Adrenal gland (tissue), 19 donors: ENCODE measurements at places on chromosomes 12 and 14. TPM values are rescaled to one million over a fixed set of nuclear protein-coding genes. Genes with fewer than 3 reads are reported as not detected.

Gene ARHGAP9
- 1.3 TPM for total RNA-seq

Gene PARP2
- total RNA-seq, result 17.1 TPM

Gene TAMALIN
- total RNA-seq, result 16.8 TPM

DNA sequence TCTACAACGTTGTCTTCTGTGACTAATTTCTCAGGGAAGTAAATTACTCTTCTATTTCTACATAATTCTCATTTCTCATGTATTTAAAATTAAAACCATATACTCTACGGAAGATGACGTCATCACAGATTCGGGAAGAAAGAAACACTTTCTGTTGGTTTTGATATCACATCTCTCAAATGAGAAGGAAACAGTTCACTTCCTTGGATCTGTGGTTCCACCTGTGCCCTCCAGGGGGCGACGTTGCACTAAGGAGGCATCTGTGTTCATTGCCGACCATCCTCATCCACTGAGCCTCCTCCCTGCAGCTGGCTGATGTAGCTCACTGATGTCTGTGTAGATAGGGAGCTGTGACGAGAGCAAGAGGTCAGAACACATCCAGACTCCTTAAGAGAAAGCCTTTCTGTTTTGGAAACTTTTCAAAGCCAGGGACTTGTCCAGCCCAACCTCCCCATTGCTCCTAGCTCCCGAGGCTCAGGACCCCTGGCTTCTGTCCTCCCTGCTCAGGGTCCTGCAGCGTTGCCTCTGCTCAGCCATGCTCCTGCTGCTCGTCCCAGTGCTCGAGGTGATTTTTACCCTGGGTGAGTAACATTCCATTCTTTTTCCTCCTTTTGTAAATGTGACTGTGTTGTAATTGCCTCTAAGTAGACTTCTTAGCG is 172.7 kb upstream of the OR4E1 start:
- no peak for DNase-seq
- H3K27me3 ChIP-seq, result no peaks in the 10 kb centered on the region
- H3K4me1 ChIP-seq, result no peaks in the 10 kb centered on the region

Gene JAG2
- total RNA-seq, result 2.5 TPM

GRCh38 chr12:105834496-105834895 is 304.3 kb downstream of the NUAK1 start:
- no peaks in the 10 kb centered on the region for H3K36me3 ChIP-seq
- no peak for DNase-seq
- H3K27ac ChIP-seq, result no peak overlapping the region
- H3K27me3 ChIP-seq, result no peaks in the 10 kb centered on the region

- H3K27ac ChIP-seq, result no peak overlapping the region
- no peaks in the 10 kb centered on the region for H3K27me3 ChIP-seq
- no peaks in the 10 kb centered on the region for H3K4me1 ChIP-seq
- DNase-seq, result no peak
- H3K4me3 ChIP-seq, result no peak overlapping the region
Observed at GRCh38 chr12:69913526-69913925, 88.5 kb downstream of the MYRFL start.

- no peaks in the 10 kb centered on the region for H3K4me1 ChIP-seq
- no peaks in the 10 kb centered on the region for H3K27me3 ChIP-seq
- no peak overlapping the region for H3K27ac ChIP-seq
- H3K4me3 ChIP-seq, result no peak overlapping the region
- H3K36me3 ChIP-seq, result no peaks in the 10 kb centered on the region
- DNase-seq, result no peak
Observed at GRCh38 chr12:91746976-91747375, 398.7 kb downstream of the BTG1 start.

GRCh38 chr14:47439953-47440352 is 235.5 kb downstream of the MDGA2 start:
- no peak overlapping the region for H3K4me3 ChIP-seq
- no peaks in the 10 kb centered on the region for H3K4me1 ChIP-seq
- no peak overlapping the region for H3K27ac ChIP-seq
- no peaks in the 10 kb centered on the region for H3K36me3 ChIP-seq
- DNase-seq, result no peak

Gene PPM1H
- 5.5 TPM for total RNA-seq

GRCh38 chr12:53244337-53244736 is 12.3 kb upstream of the RARG start:
- H3K4me3 ChIP-seq, result no peak overlapping the region
- no peaks in the 10 kb centered on the region for H3K27me3 ChIP-seq
- H3K27ac ChIP-seq, result no peak overlapping the region
- no peaks in the 10 kb centered on the region for H3K36me3 ChIP-seq
